A549 treated with ZK216348 at 1 μM for 4 hours (cell line): ENCODE measurements at places on chromosomes 12 and 14. TPM values are rescaled to one million over a fixed set of nuclear protein-coding genes. Genes with fewer than 3 reads are reported as not detected.

The SMIM41 gene
- total RNA-seq = not detected in 5 replicates

The GOLGA5 gene
- total RNA-seq = 23.5 to 35.0 TPM (median 28.0 TPM) in 5 replicates

The SRRM4 gene
- not detected in 5 replicates for total RNA-seq

The STYK1 gene
- 0.14 to 0.53 TPM (median 0.31 TPM) in 5 replicates for total RNA-seq

The RNF212B gene
- not detected in 5 replicates for total RNA-seq

The C12orf60 gene
- 1.3 to 2.1 TPM (median 1.7 TPM) in 5 replicates for total RNA-seq

The TPPP2 gene
- not detected in 5 replicates for total RNA-seq

The TEX22 gene
- 0.09 to 0.41 TPM (median 0.28 TPM) in 4 of 5 replicates, not detected in the other for total RNA-seq

The KRR1 gene
- total RNA-seq = 56.9 to 108 TPM (median 61.4 TPM) in 5 replicates

The P2RX7 gene
- total RNA-seq = not detected in 5 replicates

The MUCL1 gene
- total RNA-seq = not detected in 5 replicates

The USP15 gene
- 29.6 to 44.1 TPM (median 32.8 TPM) in 5 replicates for total RNA-seq

The EPYC gene
- not detected in 5 replicates for total RNA-seq

The ABCD4 gene
- total RNA-seq = 23.6 to 39.5 TPM (median 33.9 TPM) in 5 replicates

The OVCH1 gene
- total RNA-seq = not detected in 5 replicates

The TCL1B gene
- total RNA-seq = not detected in 5 replicates

The CLEC6A gene
- total RNA-seq = not detected in 5 replicates
